T1000 (cell line): ENCODE measurements at places on chromosomes 1 and 21.

GRCh38 chr1:211532088-211532444 is 40.1 kb upstream of the RD3 start:
- DNase-seq = no peak

DNA sequence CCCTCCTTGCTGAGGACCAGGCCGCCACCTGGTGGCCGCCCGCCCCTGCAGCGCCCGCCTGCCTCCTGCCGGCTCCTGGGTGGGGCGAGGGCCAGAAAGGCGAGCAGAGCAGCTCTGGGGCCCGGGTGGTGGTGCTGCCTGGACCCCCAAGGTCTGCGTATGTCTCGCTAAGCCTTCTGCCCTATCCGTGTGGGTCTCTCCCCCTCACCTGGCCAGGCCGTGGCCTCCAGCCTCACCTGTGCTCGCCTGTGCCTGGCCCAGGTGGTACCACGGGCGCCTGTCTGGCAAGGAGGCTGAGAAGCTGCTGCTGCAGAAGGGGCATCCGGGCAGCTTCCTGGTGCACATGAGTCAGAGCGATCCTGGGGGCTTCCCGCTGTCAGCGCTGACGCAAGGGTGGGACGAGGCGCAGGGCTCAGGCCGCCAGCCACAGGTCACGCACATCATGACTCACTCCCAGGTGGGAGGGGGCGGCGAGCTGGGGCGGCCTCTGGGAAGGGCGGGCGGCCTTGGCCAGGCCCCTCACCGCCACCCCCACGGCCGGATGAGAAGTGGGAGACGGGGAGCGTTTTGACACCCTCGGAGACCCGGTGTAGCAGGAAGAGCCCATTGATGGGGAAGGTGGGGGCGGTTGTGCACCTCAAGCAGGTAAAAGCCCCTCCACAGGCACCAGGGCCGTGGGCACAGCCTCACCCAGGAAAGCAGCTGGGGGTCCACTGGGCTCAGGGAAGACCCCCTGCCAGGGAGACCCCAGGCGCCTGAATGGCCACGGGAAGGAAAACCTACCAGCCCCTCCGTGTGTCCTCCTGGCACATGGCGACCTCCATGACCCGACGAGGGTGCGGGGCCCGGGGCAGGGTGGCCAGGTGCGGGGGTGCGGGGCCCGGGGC is 9.9 kb downstream of the RNF223 start:
- peak; percentile 85 for DNase-seq

GRCh38 chr21:31848326-31848985 is 24.4 kb upstream of the HUNK start:
- DNase-seq = no peak

GRCh38 chr1:30012455-30013440 is 710.6 kb downstream of the MATN1 start:
- no peak for DNase-seq

DNA sequence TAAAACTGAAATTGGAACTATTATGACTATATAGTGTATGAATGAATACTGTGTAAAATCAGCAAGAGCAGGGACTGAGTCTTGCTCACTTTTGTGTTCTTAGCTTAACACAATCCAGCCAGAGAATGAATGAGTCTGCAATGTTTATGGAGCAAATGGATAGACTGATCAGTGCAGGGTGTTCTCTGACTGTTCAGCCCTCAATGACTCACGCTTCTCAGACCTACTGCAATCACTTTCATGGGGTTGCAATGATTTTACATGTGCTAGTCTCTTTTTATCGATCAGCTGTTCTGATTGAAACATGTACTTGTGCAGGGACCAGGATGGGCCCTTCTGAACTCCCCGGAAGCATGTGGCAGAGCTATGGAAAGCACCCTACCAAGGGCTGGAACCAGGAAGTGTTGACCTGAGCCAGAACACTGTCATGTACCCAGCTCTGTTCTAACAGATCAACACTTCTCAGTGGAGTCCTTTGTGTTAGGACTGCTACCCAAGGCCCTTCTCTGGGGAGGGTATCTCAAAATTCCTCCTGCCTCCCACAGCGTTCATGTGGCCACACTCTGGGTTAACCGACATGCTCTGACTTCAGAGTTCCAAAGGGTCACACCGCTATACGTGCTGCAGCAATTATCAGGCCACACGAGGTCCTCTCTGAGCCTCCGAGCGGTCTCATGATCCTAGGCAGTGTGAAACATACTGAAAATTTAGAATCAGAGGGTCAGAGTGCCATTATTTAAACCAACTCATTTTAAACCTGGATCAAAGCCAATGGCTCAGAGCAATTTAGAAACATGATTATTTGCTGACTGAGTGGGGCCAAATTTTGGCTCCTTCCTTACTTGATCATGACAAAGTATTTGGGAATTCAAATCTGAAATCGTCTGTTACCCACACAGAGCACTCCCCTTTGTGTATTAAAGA is 35.2 kb downstream of the GRIK1 start:
- no peak for DNase-seq

DNA sequence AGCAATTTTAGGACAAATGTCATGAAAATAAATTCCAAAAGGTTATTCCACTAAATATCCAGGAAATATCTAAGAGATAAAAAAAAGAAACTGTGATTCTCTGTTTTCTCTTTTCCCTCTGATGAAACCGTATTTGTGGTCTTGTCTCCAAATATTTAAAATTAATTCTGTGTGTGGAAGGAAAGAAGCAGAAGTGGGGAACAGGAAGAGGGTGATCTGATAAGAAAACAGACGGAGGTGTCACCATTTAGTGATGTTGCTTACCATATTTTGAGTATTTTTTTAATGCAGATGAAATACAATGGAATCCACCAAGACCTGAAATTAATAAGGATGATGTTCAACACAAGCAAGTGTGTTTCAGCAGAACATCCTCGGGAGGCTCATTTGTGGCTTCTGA is 29.6 kb downstream of the CLCA1 start:
- DNase-seq = no peak

DNA sequence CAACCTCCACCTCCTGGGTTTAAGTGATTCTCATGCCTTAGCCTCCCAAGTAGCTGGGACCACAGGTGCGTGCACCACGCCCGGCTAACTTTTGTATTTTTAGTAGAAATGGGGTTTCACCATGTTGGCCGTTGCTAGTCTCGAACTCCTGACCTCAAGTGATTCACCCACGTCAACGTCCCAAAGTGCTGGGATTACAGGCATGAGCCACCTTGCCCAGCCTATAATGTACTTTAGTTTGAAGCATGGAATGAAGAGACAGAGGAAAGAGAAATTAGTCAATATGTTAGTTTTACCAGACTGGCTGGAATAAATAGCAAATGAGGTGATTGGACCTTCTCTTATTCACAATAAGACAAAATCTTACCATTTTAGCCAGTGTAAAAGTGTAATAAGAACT is 89.0 kb downstream of the GTF2B start:
- no peak for DNase-seq

DNA sequence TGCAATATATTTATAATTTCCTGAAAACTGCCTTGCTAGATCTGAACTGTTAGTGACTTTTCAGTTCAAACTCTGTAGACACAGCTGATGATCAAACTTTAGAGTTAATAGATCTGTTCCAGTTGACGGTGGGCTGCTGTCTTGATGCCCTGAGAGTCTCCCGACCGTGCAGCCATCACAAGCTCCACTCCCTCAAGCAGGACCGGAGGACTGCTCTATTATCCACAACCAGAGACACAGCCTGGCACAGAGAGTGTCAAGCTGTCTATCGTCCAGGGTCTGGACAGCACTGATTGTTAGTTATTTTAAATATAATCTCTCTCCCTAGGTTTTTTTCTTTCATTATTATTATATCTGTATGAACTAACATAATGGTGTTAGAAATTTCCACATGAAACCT is 8.0 kb downstream of the CHODL start:
- no peak for DNase-seq

DNA sequence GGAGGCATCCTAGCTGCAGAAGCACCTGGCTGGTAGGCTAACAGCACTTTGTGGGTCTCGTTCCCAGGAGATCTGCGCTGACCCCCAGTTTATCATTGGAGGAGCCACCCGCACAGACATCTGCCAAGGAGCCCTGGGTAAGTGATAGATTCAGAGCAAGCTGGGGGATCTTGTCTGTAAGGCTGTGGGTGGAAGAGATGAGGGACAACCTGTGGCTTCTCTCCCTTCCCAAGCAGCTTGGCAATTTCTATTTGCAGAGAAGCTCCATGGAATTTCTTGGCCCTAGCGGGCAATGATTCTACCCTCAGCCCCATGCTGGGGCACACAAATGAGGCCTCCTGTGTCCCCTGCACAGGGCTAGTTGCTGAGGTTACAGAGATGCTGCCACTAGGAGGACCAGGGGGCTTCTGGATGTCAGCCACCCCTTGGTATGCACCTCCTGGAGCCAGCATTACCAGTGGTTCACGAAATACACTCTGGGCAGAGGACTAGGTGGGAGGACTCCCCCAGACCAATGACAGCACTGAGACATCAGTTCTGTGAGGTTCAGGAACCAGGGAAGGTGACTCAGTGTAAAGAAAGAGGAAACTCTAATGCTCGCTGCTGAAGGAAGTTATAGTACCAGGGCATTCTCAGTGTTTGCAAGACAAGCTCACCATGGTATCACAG is 5.5 kb downstream of the CAPN2 start:
- DNase-seq = no peak

DNA sequence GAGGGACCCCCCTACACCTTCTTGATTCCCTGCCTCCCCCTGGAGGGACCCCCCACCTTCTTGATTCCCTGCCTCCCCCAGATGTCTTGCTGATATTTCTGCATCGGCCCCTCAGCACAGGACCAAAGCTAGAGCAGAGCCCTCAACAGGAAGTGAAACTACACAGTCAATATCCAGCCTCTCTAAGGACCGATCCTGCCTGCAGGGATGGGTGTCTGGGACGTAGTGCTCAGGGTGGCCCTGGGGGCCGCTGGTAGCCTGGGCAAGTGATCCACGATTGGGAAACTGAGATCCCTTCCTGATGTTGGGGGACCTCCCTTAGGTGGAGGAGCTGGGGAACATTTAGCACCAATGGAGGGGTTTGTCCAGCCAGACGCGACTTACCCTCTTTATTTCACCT is 3.9 kb upstream of the LEFTY2 start:
- DNase-seq = no peak

DNA sequence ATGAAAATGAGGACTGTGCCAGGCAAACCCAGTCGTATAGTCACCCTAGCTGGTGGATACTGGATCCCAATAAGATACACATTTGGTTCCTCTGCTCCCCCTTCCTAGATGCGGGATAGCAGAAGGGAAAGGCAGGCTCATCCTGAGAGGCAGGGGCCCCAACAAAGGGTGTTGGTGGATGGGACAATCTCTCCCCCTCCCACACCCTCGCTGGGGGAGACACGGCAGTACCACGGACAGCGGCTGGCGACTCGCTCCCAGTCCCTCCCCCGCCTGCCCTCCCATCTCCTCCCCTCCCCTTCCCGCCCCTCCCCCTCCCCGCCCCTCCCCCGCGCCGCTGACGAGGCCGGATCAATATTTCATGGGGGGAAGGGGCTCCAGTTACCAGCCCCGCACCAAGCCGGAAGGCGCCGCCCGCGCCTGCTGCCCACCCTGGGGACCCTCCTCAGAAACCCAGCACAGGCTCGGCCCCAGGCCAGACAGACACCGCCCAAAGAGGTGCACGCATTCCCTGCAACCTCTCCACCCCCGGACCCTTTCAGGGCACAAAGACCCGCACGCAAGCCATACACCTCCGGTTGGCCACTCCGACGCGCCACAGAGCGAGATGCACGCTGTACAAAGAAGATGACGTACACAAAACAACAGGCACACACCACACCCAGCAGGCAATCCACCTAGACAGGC is 11.5 kb downstream of the RIMS3 start:
- DNase-seq = no peak

DNA sequence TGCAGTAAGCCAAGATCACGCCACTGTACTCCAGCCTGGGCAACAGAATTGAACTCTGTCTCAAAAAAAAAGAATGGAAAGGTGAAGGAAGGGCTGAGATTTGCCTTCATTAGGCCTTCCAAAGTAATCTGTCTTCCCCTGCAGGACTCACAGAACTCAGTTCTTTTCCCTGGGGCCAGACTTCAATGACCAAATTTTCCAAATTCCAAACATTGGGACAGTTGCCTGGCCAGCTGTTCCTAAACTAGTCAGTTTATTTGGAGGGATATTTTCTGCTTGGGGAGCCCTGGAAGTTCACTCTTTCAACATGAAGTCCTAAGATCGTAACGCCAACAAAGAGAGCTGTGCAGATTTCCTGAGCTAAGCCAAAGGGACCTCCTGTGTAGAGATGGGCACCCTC is 5.4 kb upstream of the DEDD start:
- no peak for DNase-seq

DNA sequence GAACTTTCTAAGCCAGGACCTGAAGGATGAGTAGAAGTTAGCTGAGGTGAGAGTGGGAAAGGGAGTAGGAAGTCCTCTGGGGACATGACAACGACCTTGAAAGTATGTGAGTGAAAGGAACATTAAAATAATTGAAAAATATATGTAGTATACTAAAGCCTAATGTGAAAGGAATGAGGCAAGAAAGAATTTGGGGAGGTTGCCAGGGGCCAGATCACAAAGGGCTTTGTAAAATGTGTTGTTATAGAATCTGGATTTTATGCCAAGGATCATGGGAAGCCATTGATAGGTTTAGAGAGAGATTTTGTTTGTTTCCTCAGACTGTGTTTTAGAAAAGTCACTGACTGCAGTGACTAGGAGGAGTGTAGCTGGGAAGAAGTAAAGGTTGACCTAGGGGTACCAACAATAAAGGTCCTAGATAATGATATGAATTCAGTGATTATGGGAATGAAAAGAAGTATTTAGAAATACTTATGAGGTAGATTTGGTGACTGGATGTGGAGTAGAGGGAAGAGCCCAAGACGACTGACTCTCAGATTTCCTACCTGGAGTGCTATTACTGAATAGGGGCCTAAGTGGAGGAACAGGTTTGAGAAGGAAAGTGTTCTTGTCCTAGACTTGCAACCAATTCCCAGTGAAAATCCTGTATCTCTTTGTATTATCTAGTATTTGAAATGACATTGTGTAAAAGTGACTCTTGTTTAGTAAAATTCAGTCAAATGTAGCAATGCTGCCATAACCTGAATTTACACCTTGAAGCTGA is 179.8 kb downstream of the PHTF1 start:
- no peak for DNase-seq

GRCh38 chr21:20729376-20729775 is 268.8 kb upstream of the NCAM2 start:
- DNase-seq = no peak

DNA sequence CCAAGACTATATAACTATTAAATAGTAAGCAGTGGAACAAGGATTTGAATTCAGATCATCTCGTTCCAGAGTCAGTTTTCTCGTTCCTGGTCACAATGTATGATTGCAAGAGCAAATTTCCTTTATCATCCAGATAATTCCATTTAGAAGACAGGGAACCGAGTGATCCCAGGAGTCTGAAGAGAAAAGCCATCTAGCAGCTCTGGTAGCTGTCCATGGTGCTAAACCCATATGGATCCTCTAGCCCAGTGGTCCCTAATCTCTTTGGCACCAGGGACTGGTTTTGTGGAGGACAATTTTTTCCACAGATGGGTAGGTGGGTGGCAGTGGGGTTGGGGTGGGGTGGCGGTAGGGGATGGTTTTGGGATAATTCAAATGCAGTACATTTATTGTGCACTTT is 229.4 kb downstream of the PTPRU start:
- no peak for DNase-seq

DNA sequence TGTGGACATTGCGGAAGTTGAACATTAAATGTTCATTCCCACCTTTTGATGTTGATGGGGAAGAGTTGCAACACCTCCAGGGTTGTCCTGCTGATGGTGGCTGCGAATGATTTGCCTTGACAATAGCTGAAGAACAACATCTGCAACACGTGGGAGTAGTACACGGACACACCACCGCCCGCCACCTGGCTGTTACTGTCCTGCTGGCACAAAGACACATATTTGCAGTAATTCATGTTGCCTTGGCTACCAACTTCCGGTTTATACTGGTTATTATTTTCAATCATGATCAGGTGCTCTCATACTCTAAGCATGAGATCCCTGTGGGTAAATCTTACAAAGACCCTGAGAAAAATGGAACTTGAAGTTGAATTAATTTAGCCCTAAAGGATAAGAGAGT is 55.2 kb downstream of the UBR4 start:
- DNase-seq = no peak
